ENCODE measurements at places on chromosomes 1 and 21.

- DNase-seq: no peak
Observed at GRCh38 chr1:196723325-196724185, 51.1 kb upstream of the CFHR3 start.

GRCh38 chr1:27137544-27138075 lies 17.3 kb downstream of the SLC9A1 start:
- DNase-seq: no peak

DNA sequence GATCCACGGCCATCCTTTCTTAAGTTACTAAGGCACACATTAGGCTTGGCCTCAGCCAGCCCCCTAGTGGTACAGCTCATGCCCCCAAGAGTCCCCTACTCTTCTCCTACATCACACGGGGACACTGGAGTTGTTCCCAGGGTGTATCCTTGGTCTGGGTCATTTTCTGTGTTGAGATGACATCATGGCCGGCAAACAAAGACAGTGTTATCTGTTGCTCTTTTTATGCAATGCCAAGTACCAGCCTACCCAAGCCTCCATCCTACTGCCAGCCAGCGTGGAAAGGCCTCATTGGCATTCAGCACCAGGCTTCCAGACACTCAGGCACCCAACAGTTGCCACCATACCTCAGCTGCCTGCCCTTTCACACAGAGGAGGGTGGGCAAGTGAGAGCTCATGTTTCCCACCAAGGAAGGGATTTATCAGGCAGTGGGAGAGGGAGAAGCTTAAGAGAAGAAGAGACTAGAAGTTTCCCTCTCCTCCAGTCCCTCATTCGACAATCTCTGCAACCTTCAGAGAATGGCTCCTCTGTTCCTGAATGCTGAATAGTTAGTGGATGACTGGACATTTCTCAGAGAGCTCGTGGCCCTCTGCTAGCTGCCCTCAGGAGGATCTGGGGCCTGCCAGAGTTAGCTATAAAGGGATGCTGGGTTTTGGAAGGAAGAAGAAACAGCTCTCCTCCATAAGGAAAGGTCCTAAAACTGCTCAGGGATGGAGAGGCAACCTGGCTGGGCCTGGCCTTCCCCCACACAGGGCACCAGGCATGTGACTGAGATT lies 17.7 kb downstream of the CBR1 start:
- no peak for DNase-seq

DNA sequence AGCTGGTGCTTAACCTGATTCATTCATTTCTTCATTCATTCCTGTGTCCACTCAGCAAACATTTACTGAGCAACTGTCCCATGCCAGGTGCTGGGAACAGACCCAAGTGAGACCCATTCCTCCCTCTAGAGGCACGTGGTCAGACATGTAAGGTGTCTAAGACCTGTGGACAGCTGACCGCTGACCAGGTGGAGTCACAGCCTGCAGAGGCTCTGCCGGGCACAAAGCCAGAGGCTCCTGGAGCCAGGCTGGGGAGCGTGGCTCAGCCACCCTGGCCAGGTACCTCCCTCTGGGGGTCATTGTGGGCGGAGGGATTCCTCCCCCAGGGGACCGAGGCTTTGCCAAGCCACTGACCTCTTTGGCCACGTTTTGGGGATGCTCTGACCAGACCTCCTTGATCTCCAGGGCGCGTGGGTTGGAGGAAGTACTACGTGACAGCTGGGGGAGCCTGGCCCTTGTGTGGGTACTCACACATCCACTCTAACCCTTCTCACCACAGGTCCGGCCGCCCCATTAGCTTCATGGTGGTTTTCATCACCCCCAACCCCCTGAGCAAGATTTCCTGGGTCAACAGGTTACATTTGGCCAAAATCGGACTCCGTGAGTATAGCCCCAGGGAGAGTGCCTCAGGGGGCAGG lies 100.3 kb downstream of the ARHGEF10L start:
- DNase-seq: no peak

GRCh38 chr1:165575468-165576099 lies 31.8 kb downstream of the LRRC52 start:
- DNase-seq: no peak

GRCh38 chr1:2134621-2135307 lies 59.8 kb downstream of the FAAP20 start:
- no peak for DNase-seq

DNA sequence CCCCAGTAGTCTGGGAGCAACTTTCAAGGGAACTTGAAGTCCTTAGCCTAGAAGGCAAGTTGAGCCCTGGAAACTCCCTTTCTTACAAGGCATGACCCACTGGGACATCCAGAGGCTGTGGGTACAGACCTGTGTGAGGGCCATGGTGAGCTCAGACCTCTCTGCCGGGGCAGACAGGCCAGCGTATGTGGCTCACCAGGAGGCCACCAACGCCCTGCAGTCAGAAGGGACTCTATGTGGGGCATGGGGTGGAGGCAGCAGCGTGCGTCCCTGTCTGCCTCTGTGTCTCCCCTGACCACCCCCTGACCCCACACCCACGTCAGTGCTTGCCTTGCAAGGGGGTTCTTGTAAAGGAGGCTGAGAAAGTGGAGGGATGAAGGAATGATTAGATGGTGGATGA lies 10.8 kb downstream of the COQ8A start:
- DNase-seq: no peak

- DNase-seq: no peak
Observed at GRCh38 chr1:231921646-231922345, 295.2 kb downstream of the DISC1 start.

DNA sequence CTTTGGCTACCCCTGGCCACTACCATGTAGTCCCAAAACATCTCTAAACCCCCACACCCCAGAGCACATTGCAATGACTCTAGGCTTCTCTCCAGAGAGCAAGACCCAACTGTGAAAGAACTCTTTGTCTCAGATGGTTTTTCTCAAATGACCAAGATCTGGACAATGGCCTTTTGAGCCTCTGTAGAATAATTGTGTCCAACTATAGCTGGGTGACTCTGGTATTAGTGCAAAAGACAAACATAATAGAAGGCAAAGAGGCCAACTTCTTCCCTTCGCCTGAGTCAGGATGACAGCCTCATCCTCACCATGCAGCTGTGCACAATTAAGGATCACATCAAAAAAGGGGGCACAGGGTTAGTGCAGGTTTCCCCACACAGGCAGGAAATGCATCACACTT lies 139.6 kb downstream of the BRINP2 start:
- DNase-seq: no peak

DNA sequence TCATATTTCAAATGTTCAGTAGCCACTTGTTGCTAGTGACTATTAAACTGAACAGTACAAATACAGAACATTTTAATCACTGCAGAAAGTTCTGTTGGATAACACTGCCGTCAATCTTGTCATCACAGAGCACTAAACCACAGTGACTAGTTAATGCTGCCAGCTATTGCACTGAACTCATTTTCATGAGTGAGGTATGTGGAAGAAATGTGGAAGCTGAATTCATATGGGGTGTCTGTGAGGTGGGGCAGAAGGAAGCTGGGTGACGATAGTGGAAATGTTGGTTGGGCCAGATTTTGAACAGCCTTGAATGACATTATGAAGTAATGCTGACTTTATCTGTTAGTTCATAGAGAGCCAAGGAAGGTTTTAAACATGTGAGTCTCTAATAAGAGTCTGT lies 49.6 kb downstream of the OSBPL9 start:
- DNase-seq: no peak

DNA sequence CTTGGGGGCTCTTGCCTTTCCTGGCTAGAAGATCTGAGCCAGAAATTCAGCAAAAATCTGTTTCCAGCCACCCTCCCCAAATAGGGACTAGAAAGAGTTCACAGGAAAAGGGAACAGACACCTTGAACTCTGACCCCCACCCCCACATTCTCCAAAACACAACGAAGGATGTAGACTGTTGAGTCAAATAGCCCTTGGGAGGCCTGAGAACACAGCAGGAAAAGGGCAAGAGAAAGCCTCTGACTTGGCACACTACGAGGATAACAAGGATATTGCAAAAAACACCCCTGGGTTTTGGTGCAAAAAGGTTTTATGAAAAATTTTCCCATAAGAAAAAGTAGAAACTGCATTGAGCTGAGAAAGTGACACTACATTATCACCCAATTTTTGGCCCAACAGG lies 1.9 kb upstream of the YRDC start:
- DNase-seq: no peak

- DNase-seq: peak; percentile 79
Observed at GRCh38 chr1:94321662-94322061, 84.3 kb upstream of the ARHGAP29 start.

DNA sequence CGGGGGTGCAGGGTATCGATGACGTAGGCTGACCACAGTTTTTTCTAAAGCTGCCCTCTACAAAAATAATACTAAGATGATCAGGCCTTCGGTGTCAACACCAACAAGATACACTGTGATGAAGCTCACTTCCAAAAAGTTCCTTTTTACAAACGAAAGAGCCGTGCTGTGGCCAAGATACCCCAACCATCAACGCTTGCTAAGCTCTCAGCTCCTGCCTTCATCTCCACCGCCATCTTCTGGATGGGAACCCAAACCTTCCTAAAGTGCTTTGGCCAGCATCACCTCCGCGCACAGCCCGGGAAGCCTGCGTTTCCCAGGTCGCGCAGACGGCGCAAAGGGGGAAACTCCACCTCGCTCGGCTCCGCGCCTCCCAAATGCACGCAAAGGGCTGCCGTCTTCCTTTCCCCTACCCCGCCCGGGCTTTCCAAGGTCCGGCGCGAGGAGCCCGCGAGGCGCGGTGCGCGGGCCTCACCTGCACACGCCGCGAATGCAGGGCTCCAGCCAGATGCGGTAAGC lies 541 bp downstream of the USP48 start:
- peak; percentile 63 for DNase-seq

DNA sequence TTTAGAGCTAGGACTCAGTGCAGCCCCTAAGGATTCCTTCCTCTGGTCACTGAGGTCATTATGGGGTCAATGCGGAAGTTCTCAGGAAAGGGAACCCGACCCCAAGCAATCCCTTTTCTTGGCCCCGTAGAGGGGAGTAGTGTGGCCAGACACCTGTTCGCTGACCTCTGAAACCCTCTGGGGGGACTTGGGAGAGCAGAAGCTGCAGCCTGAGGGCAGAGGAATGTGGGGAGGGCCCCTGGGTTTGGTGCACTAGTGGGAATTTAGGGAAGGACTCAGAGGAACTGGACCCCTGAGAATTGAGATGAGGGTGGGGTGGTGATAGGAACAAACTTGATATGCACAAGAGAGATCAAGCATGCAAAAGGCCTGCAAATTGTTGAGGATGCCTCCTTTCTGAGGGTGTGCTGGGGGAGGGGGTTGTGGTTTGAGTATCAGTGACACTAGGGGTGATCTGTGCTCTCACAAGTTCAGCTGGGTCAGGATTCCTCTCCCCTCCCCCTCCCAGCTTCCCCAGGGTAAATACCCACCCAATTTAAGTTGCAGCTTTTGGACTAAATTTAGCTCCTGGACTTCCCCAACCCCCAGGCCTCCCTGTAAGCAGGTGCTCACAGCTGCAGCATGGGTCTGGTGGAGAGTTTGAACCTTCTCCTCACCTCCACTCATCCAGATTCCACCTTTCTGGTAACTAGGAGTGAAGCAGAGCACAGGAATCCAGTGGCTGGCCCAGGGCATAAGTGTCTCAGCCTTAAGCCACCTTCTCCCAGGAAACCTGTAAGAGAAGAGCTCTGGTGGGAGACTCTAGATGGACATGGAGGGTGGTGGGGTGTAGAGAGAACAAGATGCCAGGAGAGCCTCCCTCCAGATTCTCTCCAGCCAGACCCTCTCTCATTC lies 13.5 kb downstream of the ADAMTSL4 start:
- no peak for DNase-seq

- DNase-seq: no peak
Observed at GRCh38 chr1:232621050-232621449, 8.9 kb downstream of the SIPA1L2 start.

DNA sequence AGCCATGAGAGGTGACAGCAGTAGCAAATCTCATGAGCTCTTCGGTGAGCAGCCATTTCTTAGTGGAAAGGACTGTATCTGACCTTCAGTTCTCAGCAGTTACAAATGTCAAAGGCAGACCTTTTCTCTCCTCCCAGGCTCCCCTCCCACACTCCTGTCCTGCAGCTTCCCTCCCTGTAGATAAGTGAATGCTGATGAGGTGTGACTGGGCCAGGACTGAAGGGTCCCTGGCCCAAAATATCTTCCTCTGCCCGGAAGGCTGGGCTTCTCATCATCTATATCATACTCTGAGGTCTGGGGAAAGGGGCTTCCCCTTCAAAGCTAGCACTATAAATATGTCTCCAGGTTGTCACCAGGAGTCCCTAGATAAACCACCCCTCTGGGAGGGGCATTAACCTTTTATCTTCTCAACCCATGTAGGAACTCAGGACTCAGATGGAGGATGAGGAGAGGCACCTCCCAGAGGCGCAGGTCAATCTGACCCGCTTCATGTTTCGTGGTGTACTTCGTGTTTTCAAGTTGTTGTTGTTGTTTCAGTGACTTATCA lies 3.6 kb upstream of the ADAMTSL4 start:
- DNase-seq: no peak

GRCh38 chr1:158087320-158087927 lies 93.3 kb upstream of the CD1D start:
- DNase-seq: peak; percentile 4
